NCI-H1092 treated with DMSO at 0.1 percent for 48 hours (cell line): ENCODE measurements at places on chromosomes 7 and 10.

DNA sequence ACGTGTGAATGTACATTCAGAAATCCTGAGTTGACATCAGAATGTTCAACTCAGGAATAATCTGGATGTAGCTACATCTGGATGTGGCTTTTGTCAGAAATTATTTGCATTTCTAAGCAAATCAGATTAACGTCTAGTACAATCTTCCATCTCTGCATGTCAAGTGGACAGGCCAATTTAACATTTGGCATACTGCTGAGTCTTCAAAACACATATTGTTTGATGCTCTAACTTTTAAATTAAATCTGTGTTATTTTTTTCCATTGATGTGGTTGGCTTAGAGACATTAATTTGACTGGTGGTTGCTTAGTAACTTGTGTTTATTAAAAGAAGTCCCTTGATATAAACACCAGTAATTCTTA is 3.4 kb downstream of the STAMBPL1 start:
- no peak for DNase-seq

DNA sequence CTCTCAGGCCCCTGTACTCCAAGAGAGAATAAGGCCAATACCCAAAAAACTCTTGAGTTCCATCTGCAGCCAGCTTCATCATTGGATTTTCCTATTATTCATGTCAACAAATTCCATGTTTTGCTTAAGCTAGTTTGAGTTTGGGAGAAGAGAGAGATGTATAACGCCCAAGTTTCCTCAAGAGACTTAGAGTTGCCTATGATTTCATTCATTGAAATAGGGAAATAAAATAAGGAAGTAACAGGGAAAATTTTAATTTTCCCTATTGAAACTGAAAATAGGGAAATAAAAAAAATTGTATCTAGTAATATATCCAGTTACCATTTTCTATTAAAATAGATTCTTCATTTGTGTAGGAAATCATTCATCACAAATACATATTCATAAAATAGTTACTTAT is 66.5 kb upstream of the SVIL start:
- DNase-seq = no peak

DNA sequence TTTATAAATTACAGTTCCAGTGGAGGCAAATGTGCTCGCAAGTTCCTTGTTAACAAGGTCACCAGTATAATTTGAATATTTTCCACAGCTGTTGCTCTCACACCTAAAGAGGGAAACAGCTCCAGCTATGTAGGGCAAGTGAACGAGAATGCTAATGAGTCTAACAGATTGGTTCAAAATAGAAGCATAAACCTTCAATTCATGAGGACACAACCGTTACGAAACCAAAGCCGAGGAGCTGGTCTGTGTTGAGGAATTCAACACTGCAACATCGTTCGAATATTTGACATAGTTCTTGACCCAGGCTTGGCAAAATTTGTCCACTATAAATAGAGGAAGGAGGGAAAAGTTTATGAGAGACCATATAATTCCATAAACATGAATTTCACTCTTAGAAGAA is 161.3 kb downstream of the KLF6 start:
- DNase-seq = no peak

DNA sequence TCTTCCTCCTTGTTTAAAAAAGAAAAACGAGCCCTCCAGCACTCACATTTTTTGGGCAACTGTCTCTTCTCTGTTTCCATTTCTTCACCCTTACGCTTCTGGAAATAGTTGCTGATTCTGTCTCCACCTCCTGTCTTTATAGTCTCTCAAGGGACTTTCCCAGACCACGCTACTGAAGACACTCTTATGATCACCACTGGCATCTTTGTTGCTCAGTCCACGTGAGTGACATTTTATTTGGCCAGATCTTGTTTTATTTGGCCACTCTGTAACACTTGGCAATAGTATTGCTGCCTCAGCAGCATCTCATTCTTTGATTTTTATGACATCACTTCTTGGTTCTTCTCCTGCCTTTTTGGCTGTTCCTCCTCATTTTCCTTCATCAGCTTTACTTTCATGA is 21.6 kb upstream of the NME8 start:
- DNase-seq = no peak

DNA sequence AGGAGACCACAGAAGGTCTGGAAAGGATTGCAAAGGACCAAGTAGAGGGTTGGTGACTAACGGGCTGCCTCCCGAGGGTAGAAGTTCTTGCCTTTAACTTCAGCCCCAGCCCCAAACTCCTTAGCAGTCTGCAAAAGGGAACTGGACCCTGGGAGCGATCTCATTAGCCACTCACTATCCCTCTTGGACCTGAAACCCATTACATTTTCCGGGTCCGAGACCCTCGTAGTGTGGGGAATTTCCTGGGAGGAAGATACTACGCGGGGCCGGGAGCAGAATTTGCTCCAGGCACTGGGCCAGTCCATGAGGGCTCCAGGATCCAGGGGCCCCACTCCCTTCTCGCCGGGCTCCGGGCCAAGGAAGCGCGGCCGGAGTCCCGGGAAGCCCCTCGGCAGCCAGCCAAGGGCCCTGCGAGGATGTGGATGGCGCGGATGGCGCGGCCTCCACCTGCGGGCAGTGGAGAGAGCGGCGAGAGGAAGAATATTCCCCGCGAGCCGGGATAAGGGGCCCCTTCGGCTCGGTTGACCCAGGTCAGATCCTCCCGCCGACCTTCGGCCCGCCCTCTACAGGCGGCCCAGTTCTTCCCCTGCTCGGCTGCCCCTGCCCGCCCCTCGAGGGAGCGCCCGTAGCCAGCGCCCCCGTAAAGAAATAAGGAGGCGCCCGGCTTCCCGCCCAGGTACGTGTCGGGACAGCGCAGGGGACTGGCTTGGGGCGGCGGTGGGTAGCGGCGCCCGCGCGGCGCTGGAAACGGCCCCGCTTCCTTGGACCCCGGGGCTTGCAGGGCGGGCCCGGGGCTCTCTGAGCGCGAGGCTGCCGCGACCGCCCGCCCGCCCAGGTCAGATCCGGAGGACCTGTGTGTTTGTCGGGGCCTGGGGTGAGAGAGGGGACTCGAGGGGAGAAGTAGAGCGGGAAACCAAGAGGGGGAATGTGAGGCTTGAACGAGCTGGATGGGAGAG is at the start of gene MYO3A:
MYO3A (plus strand) TSS at position 577 of the 956 bp plus-strand sequence. CDS start 17,882 bp downstream, outside the sequence.
- peak; percentile 49 for DNase-seq

DNA sequence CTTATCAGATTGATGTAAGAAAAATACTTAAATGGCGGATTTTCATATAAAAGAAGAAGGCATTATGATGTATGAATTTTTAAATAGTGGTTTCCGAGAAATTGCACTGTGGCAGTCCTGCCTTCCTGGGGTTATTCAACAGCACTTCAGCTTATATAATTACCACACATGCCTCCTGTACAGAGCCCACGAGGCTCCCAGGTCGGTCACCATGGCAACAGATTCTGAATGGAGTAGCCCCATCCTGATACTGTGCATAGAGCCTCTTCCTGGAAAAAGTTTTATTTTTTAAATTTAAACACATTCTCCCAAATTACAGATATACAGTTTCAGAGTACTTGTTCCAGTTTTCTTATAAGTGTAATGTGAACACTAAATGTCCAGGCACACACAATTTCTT is 15.9 kb upstream of the ASB4 start:
- DNase-seq = peak; percentile 99

DNA sequence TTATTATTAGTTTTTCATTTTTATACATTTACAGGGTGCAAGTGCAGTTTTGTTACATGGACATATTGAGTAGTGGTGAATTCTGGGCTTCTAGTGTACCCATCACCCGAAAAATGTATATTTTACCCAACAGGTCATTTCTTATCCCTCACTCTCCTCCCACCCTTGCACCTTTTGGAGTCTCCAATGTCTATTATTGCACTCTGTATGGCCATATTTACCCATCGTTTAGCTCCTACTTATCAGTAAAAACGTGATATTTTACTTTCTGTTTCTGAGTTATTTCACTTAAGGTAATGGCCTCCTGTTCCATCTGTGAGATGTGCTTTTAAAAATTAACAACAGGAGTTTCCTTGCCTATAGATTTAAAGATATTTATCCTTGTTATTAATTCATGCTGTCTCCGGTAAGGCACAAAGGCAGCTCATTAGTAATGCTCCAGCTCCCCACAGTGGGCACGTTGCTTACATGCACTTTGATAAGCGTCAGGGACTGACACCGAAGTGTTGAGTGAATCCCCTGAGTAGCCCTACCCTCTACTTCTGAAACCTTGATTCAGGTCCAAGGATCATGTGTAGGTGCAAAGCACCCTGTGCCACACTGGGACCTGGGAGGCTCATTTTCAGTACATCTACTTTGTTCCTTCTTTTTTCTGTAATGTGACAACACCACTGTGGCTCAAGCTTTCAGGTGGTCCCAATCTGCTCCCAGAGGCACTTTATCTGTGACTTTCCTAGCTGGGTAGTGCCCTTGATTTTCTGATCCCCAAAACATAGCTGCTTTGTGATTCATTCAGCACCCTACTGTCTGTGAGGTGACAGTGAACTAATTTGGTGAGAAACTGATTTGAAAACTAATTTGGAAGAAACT is 27.3 kb downstream of the HYAL4 start:
- DNase-seq = peak; percentile 87

DNA sequence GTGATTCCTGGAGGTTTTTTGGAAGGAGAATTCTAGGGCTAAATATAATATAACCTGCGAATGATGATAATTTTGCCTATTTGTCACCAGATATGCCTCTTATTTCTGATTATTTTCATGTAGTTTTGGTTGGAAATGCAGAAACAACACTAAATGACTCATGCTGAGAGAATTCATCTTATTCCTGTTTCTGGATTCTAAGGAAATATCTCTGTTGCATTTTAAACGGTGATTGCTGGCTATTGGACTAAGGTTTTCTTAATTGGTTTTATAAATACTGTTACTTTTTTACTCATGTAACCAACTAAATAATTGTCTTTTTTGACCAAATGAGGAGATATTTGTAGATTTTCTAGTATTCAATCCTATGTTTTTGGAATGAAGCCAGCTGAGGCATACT is 204.9 kb upstream of the NPSR1 start:
- DNase-seq = no peak

DNA sequence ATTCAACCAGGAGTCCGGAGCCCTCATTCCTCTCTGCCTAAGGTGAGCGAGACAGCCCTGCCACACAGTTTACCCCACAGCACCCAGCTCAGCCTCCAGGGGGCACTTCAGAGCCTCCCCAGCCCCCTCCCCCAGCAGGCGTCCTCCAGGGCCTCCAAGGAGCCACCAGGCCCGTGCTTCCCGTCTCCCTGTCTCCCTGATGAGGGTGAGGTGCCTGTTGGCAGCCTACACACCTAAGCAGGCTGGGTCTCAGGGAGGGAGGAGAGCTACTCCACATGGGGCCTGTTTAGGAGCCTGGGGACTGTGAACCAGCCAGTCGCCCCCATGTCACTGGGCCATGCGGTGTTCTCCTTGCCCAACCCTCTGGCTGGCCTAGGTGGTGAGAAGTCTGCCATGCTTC is 28.9 kb upstream of the TRIM8 start:
- DNase-seq = no peak

GRCh38 chr7:108648989-108649388 is 79.3 kb downstream of the DNAJB9 start:
- DNase-seq = no peak
